ENCODE measurements at places on chromosomes 5 and 9. TPM values are rescaled to one million over a fixed set of nuclear protein-coding genes. Genes with fewer than 3 reads are reported as not detected.

GRCh38 chr5:174596429-174596828 is 128.0 kb upstream of the MSX2 start:
- H3K4me3 ChIP-seq, result no peak overlapping the region
- no peak overlapping the region for H3K27ac ChIP-seq
- H3K36me3 ChIP-seq, result no peaks in the 10 kb centered on the region
- H3K27me3 ChIP-seq, result no peaks in the 10 kb centered on the region
- H3K4me1 ChIP-seq, result no peaks in the 10 kb centered on the region

Gene PCDHB11
- not detected for total RNA-seq

DNA sequence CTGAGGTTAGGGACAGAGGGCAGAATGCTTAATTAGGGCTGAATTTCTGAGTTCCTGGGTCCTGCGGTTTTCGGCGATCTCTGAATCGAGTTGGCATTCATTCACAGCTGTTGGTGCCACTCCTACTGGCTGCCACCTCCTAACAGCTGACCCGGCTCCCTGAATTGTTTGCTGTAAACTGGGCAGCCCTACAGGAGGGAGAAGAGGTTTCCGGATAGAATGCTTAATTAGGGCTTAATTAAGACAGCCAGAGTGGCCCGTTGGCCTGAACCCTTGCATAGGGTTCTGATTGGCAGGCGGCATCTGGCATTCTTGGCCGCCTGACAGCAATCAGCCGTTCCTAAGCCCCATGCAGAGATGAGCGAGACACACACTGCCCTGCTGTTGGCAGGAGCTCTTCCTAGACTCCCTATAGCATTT is 25.7 kb downstream of the FRMPD1 start:
- H3K36me3 ChIP-seq, result no peaks in the 10 kb centered on the region
- DNase-seq, result no peak
- H3K27ac ChIP-seq, result no peak overlapping the region
- no peaks in the 10 kb centered on the region for H3K4me1 ChIP-seq
- H3K4me3 ChIP-seq, result no peak overlapping the region
- peaks cover 4% of the 10 kb centered on the region for H3K27me3 ChIP-seq

DNA sequence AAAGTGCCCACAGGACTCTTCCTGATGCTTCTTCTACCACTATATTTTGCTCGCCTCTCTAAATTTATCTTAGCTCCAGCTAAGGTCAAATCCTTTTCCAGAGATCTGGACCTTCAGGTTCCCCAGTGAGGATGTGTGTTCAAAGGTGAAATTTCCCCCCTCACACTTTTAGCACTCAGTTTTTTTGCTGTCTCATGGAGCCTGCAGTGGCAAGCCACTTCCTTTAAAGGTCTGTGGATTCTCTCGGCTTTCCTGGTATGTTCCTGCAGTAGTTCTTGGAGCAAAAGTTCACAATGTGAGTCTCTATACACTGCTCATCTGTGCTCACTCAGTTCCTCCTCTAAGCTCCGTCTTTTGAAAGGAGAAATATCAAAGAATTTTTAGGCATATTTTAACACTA is 181.4 kb downstream of the LURAP1L start:
- no peak overlapping the region for H3K27ac ChIP-seq
- H3K36me3 ChIP-seq, result no peaks in the 10 kb centered on the region
- no peak for DNase-seq
- H3K4me3 ChIP-seq, result no peak overlapping the region
- H3K27me3 ChIP-seq, result no peaks in the 10 kb centered on the region

- H3K4me1 ChIP-seq, result peaks cover 21% of the 10 kb centered on the region
- H3K27ac ChIP-seq, result no peak overlapping the region
- DNase-seq, result no peak
- H3K4me3 ChIP-seq, result no peak overlapping the region
- H3K27me3 ChIP-seq, result no peaks in the 10 kb centered on the region
- H3K36me3 ChIP-seq, result no peaks in the 10 kb centered on the region
Measured at GRCh38 chr5:134406390-134406789, 5.3 kb downstream of the CDKN2AIPNL start.

Gene ENTPD2
- total RNA-seq, result not detected

Gene PCA3
- not detected for total RNA-seq

GRCh38 chr9:122256206-122256605 is 8.4 kb downstream of the RBM18 start:
- no peak overlapping the region for H3K4me3 ChIP-seq
- H3K4me1 ChIP-seq, result no peaks in the 10 kb centered on the region

Gene SLC36A3
- not detected for total RNA-seq

GRCh38 chr5:168766426-168766700 is 187.2 kb upstream of the PANK3 start:
- H3K27ac ChIP-seq, result no peak overlapping the region
- H3K4me3 ChIP-seq, result no peak overlapping the region
- DNase-seq, result no peak

Gene TENT4A
- total RNA-seq, result 28.4 TPM

- H3K27me3 ChIP-seq, result no peaks in the 10 kb centered on the region
- no peaks in the 10 kb centered on the region for H3K4me1 ChIP-seq
- H3K4me3 ChIP-seq, result no peak overlapping the region
- H3K27ac ChIP-seq, result no peak overlapping the region
- no peaks in the 10 kb centered on the region for H3K36me3 ChIP-seq
Measured at GRCh38 chr5:162699361-162699760, 631.8 kb downstream of the GABRG2 start.

Gene MARCHF3
- total RNA-seq, result 1.9 TPM

DNA sequence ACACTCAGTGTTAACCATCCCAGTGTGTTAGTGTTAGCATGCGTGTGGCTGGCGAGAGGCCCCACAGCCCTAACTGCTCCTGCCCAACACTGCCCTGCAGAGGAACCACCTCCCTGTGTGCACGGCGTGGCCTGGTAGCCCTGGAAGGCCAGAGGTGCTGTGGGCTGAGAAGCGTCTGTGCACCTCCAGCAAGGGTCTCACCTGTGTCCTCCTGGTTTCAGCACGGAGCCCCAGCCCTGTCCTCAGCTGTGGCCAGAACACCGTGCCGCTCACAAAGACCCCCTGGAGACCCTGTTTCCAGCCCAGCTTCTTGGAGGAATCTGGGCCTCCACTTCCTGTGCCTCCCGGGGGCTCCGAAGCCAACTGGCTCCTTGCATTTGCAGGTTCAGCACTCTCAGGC is 56.1 kb upstream of the NRARP start:
- no peaks in the 10 kb centered on the region for H3K36me3 ChIP-seq
- H3K4me3 ChIP-seq, result no peak overlapping the region
- H3K27ac ChIP-seq, result no peak overlapping the region
- no peak for DNase-seq
- no peaks in the 10 kb centered on the region for H3K4me1 ChIP-seq

GRCh38 chr5:142958944-142959682 is 188.9 kb downstream of the ARHGAP26 start:
- H3K27ac ChIP-seq, result no peak overlapping the region
- H3K4me3 ChIP-seq, result no peak overlapping the region

GRCh38 chr5:102554728-102555127 is 55.9 kb upstream of the SLCO6A1 start:
- no peak overlapping the region for H3K4me3 ChIP-seq
- H3K27ac ChIP-seq, result no peak overlapping the region
- DNase-seq, result no peak

DNA sequence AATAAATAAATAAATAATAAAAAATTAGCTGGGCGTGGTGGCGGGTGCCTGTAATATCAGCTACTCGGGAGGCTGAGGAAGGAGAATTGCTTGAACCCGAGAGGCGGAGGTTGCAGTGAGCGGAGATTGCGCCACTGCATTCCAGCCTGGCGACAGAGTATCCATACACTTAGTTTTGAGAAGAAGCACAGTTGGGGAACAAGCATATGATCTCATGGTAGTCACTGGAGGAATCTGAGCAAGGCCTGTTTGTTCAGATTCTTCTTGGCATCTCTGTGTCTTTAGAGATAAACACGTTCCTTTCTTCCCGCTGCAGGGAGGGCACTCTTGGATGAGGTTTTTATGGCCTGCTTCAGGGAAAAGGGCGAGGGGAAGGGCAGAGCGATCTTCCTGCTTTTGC is 15.6 kb upstream of the DENND1A start:
- no peaks in the 10 kb centered on the region for H3K4me1 ChIP-seq
- no peak overlapping the region for H3K4me3 ChIP-seq
- H3K27me3 ChIP-seq, result no peaks in the 10 kb centered on the region
- no peaks in the 10 kb centered on the region for H3K36me3 ChIP-seq
- H3K27ac ChIP-seq, result no peak overlapping the region
- no peak for DNase-seq

DNA sequence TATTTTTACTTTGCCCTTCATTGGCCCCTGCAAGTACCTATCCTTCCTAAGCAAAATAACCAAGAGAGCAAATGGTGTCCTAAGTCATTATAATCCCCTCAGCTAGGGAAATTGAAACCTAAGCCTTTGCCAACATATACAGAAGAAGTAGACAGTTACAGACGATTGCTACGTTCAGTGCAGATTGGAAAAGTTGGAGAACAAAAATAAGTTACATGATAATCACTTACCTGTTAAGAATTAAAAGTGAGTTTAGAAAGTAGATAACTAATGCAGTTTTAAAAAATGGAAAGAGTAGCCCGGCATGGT is 244.8 kb downstream of the MPDZ start:
- no peak overlapping the region for H3K27ac ChIP-seq
- H3K4me3 ChIP-seq, result no peak overlapping the region
- no peaks in the 10 kb centered on the region for H3K27me3 ChIP-seq
- no peaks in the 10 kb centered on the region for H3K4me1 ChIP-seq
- H3K36me3 ChIP-seq, result no peaks in the 10 kb centered on the region
- no peak for DNase-seq

GRCh38 chr9:26426551-26427131 is 466.0 kb downstream of the CAAP1 start:
- no peak overlapping the region for H3K4me3 ChIP-seq
- H3K27ac ChIP-seq, result no peak overlapping the region
- no peak for DNase-seq
- no peaks in the 10 kb centered on the region for H3K36me3 ChIP-seq
- H3K27me3 ChIP-seq, result no peaks in the 10 kb centered on the region

- no peak overlapping the region for H3K4me3 ChIP-seq
- no peaks in the 10 kb centered on the region for H3K4me1 ChIP-seq
- no peak overlapping the region for H3K27ac ChIP-seq
- DNase-seq, result no peak
- no peaks in the 10 kb centered on the region for H3K27me3 ChIP-seq
Measured at GRCh38 chr5:89120719-89121118, 237.7 kb upstream of the MEF2C start.

- H3K27ac ChIP-seq, result no peak overlapping the region
- DNase-seq, result no peak
- no peak overlapping the region for H3K4me3 ChIP-seq
Measured at GRCh38 chr5:148796936-148797335, 29.5 kb upstream of the ADRB2 start.

DNA sequence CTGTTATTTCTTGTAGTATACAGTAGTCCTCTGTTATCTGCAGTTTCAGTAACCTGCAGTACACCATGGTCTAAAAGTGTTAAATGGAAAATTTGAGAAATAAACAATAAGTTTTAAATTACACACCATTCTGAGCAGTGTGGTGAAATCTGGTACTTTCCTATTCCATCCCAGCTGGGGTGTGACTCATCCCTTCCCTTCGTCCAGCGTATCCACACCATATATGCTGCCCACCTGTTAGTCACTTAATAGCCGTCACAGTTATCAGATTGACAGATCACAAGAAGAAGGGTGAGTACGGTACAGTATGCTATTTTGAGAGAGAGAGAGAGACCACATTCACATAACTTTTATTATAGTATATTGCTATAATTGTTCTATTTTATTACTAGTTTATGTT is 28.9 kb downstream of the FAM151B start:
- DNase-seq, result no peak
- H3K36me3 ChIP-seq, result no peaks in the 10 kb centered on the region
- no peak overlapping the region for H3K4me3 ChIP-seq
- no peak overlapping the region for H3K27ac ChIP-seq

GRCh38 chr5:142664636-142665035 is 21.3 kb downstream of the FGF1 start:
- no peak for DNase-seq
- peaks cover 4% of the 10 kb centered on the region for H3K27me3 ChIP-seq
- H3K4me3 ChIP-seq, result no peak overlapping the region
- no peaks in the 10 kb centered on the region for H3K4me1 ChIP-seq
- no peak overlapping the region for H3K27ac ChIP-seq
- H3K36me3 ChIP-seq, result no peaks in the 10 kb centered on the region

- H3K36me3 ChIP-seq, result no peaks in the 10 kb centered on the region
- no peak overlapping the region for H3K4me3 ChIP-seq
- no peaks in the 10 kb centered on the region for H3K4me1 ChIP-seq
- no peak for DNase-seq
- H3K27me3 ChIP-seq, result no peaks in the 10 kb centered on the region
- no peak overlapping the region for H3K27ac ChIP-seq
Measured at GRCh38 chr5:125262782-125263181, 516.3 kb upstream of the ZNF608 start.

All from CD8-positive, alpha-beta memory T cell (primary cell).